ENCODE measurements at places on chromosomes 2 and 18.

DNA sequence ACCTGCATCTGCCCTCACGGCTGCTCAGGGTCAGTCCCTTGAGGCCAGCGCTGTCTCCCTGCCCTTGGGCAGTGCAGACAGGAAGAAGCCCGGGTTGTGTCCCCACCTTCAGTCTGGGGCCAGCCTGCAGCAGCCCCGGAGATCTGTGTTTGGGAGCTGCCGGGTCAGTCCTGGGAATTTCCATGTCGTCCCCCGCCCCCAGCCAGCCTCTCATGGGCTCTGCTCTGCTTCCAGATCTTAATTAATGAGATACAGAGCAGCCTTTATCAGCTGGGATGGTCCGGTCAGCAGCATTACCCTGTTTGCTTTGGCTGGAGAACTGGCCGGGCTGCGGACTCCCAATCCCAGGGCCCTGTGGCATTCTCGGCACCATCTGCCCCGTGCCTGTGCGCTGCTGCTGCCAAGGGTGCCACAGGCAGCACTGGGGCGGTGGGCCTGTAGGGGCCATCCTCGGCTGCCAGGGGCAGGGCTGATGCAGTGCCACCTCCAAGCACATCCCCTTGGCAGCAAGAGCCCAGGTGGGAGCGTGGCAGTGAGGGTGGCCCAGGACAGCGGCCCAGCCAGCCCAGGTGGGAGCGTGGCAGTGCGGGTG is 2.4 kb downstream of the BOK start:
- no peak for DNase-seq

GRCh38 chr18:195651-196050 is 37.3 kb downstream of the USP14 start:
- no peak for DNase-seq

- DNase-seq: no peak
Observed at GRCh38 chr18:62808123-62808522, 92.8 kb downstream of the PHLPP1 start.

DNA sequence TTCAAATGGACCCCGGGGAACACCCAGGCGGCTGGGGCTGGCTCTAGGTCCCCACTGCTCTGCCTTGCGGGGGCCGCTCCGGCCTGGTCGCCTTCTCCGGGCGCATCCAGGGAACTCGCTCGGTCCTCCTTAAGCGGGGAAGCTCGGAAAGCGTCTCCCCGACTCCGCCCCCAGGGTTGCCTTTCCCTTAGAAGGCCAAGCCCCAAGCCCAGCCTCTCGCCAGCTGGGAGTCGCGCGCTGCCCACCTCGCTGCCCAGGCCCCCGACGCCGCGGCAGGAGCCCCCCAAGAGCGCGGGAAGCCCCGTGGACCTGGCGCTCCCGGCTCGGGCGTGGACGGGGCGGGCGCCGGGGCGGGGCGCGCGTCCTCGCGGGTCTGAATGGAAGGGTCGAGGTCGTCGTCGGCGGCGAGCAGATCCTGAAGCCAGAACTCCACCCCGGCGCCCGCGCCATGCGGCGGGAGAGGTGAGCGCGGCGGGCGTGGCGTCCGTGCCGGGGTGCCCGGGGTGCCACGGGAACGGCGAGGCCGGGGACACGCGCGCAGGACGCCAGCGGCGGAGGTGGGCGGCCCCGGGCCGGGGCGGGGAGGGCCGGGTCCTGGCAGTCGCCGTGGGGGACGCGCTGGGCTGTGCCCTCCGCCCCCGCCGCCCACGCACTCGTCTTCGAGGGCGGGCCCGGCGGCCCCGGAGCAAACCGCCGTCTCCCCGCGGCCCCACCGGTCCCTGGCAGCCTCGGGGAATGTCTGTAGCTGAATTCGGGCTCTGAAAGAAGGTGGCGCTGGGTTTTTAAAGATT is at the start of gene BOK:
BOK (plus strand) TSS at position 214 of the 791 bp plus-strand sequence. CDS start 739 bp downstream, outside the sequence.
- no peak for DNase-seq

GRCh38 chr2:189124175-189124574 is 55.4 kb downstream of the COL5A2 start:
- no peak for DNase-seq

DNA sequence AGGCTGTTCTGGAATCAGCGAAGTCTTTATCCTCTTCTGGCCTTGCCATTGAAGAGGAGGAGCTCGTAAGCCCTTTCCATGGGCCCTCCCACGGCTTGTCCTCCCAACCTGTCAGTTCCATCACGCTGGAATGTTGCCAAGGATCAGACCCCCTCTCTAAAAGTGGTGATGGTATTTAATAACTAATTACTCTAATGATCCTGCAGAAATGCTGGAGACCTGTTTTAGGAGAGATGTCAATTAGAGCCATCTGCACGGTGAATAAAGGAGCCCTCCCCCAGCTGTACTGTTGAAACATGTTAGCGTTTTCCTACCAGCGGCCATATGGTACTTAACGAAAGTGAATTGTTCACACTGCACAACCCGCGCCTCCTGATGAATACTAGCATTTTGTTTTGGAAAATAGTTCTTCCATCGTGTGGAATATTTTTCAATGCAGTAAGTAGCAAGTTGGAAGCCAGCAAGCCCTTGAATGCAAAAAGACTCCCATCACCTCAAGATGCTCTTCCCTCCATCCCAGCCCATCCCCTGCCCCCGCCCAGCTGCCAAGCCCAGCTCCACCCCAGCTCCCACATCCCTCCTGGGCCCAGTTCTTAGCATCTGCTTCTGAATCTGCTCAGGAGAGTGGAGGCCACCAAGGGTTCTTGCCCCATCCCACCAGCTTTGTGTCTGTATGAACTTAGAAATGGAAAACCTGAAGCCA is 145.4 kb downstream of the KLHL29 start:
- no peak for DNase-seq

GRCh38 chr2:134675314-134675713 is 43.5 kb downstream of the TMEM163 start:
- no peak for DNase-seq

DNA sequence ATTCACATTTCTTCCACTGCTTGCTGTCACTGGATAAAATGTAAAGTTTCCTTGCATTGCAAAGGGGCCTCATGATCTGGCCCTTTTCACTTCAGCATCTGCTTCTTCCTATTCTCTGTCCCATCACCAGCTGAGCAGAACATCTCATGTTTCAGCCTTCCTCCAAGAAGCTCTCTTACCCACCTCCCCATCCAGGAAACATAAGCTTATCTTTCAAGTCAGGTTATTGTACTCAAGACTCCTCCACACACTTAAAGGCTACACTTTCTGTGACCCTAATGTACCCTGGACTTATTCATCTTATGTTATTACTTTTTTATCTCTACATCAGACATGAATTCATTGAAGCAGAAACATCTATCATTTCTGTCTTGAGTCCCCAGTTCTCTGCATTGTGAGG is 230.5 kb downstream of the PMAIP1 start:
- DNase-seq: no peak

DNA sequence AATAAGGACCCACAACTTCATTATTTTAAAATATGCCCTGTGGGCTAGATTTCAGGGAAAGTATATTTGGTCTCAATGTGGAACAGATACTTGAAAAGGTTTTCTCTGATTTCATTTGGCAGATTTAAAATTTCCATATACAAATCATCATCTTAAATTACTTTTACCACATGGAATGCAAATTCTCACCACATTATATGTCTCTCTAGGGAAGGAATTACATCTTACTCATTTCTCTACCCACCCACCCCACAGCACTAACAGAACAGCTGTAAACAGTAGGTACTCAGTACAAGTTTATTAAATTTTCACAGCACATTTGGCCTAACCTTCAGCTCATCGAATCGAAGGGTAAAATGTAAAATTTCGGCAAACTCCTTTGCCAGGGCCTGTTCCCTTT is 104.0 kb downstream of the CYRIA start:
- DNase-seq: no peak

- no peak for DNase-seq
Observed at GRCh38 chr2:170466632-170467031, 248.5 kb upstream of the SP5 start.

- no peak for DNase-seq
Observed at GRCh38 chr2:123514613-123515207, 510.4 kb upstream of the CNTNAP5 start.

GRCh38 chr18:43533371-43533770 is 256.1 kb upstream of the SYT4 start:
- DNase-seq: no peak

DNA sequence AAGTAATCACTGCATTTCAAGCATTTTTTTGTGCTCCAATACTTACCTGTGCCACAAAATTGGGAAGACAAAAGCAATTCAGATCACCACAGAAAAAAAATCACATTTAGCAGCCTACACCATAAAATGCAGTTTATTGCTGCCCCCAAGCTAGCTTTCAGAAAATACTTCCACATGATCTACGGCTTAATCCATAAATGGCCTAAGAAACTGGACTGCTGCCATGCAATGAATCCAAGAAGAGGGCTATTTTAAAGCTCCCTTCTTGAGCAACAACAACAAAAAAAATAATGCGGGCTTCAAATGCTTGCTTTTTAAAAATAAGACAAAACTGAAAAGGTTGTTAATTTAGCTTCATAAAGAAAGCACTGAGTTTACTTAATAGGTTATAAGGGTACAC is 272.3 kb downstream of the RAD51AP2 start:
- DNase-seq: no peak

GRCh38 chr18:68288408-68288807 is 426.5 kb downstream of the TMX3 start:
- no peak for DNase-seq

DNA sequence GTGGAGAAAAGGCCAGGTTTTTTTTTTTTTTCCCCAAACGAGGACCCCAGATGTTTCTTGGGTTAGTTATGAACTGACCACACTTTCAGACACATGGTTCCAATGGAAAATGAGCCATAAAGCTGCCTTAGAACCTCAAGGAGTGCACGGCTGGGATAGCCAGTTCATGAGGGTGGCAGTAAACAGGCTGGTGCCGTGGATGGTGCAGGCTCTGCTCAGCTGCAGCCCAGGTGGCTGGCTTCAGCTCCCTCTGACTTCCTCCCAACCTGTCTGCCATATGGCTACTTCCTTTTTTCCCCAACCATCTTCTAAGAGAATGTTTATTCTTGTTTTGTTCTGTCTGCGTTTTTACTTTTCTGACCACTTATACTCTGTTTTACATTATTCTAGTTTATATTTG is 109.8 kb upstream of the LMAN1 start:
- no peak for DNase-seq

DNA sequence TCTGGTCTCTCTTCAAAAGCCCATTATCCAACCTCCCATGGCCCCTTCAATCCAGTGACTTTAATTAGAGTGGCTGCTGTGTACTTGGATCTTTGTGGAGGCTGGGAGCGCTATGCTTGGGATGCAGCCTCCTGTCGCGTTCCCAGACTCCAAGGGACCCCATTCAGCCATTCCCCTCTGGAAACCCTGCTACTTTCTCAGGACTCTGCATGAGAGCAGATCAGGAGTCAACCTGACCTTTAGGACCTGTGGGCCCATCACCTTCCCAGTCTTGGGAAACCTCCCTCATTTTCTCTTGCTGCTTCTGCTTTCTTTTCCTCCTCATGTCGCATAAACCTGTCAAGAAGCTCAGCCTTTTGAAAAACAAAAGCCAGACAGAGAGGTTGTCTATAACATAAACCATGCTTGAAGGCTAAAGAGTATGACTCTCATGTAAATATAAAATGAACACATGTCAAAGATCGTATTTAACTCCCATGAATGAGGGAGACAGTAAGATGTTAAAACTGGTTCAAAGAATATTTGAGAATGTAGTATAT is 143.1 kb upstream of the PELI1 start:
- DNase-seq: no peak

GRCh38 chr2:161952783-161953191 is 121.2 kb downstream of the DPP4 start:
- no peak for DNase-seq

DNA sequence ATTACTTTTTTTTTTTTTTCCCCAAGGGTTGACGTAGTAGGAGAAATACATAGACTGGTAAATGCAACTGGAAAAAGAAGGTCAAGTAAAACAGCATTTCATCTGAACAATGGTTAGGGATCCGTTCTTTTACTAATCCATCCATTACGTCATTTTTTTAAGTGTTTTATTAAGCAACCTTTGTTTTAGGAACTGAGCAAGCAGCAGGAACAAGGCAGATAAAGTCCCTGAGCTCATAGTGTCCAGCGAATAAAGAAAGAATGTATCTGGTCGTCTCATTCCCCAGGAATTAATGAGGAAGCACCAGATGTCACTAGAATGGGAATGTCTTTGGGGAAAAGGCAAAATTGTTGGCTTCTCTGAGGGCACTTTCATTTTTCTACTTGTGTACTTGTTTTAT is 842.4 kb downstream of the TDRD15 start:
- no peak for DNase-seq

DNA sequence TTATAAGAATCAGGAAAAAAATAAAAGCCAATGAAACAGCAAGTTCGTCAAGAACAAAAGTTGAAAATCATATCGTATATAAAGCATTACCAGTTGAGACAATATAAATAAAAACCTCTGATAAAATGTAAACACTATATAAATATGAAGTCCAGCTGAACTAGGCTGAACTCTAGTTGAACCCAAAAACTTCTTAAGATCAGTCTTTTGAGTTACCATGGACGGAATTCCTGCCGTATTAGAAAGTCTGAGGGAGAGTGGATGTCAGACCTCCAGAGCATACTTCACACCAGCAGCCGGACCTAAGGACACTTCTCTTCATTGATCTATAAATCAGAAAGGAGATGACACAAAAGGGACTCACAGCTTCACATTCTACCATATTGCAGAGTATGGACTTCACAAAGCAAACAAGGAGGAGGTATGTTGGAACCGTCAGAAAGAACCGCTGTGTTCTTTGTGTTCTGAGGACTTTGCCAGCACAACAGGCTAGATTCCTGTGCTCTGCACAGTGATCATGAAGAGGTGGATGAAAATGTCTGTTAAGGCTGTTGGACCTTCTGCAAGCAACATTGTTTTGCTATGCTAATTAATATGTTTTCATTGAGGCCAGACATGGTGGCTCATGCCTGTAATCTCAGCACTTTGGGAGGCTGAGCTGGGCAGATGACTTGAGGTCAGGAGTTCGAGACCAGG is 67.2 kb upstream of the SP5 start:
- no peak for DNase-seq

DNA sequence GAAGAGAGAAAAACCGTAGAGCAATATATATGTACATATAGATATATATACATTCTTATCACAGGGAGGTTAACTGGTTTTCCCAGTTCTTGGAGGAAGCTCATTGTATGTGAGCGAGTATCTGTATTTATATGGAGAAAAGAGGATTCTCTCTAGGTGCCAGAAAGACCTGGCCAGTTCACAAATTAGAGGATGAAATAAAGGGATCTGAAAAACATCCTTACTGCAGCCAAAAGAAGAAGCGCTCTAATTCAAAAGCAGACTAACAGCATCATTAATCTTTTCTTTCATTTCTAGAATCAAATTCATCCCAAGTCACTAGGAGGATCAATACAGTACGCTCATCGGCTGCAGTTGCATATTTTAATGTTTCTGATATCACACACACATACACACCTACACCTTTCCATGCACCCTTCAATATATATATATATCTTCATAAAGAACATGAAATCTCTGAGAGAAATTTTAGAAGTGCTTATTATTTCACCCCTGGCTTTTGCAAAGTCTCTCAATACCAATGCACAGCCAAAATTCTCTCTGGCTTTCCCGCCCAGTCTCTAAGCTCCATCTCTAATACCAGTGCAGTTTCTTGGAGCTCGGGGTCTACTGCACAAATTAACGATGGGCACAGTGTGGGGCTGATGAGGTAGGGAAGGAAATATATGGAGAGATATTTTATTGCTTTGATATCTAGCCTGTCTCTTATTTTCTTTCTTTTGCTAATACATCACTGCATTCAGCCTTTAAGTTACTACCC is 731 bp downstream of the NRXN1 start:
- no peak for DNase-seq

GRCh38 chr2:180578441-180578840 is 402.0 kb upstream of the UBE2E3 start:
- DNase-seq: no peak
